ENCODE measurements at places on chromosomes 1 and 21.
A peak's percentile ranks its signal among the peaks of the same experiment; 100 is the strongest.

- no peak for DNase-seq
Measured at GRCh38 chr1:21620011-21620410, 49.1 kb downstream of the RAP1GAP start.

GRCh38 chr1:65146908-65147423 lies 1.0 kb upstream of the AK4 start:
- no peak for DNase-seq

DNA sequence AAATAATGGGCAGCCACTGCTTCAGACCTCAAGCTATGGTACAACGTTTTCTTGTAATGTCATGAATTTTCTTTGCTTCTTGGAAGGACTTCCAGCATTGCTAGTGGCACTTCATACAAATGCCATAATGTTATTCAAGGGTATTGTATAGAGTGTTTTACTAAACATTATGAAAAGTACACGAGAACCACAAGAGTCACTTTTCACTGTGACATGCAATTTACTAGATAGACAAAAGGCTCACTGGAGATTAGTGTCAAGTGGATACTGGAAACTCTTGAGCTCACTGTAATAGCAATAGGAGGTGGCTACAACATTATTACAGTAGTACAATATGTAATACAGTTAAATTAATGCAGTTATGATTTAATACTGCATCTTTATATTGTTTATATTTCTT lies 5.3 kb upstream of the OLFM3 start:
- no peak for DNase-seq

- DNase-seq, result no peak
Measured at GRCh38 chr21:34065027-34065426, 8.4 kb upstream of the MRPS6 start.

DNA sequence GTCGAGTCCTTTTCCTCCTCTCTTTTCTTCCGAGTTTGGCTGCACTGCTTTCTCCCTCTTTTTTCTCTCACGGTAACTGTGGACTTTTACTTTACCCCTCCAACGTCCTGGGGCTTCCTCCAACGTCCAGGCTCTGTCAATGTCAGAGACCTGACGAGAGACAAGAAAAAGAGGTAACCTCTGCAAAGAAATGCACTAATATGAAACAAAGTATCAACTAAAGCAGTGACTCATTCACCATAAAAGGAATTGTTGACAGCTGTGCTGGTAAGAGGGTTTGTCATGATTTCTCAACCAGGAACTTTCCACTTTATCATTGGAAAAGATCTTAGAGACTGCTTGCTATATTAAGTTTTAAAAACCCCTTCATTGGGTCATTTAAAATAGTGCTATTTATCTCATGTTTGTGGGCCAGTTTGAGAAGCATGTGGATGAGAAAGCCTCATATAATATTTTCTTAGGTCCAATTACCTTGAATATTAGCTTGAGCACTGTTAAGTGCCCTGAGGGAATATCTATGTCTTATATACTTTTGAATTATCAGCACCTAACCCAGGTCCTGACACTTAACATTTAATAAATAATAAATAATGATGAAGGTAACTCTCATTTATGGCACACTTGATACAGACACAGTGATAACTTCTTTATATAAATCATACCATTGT lies at the start of gene GBP2:
TSS of gene GBP2 (minus strand) at position 202 of the 668 bp plus-strand sequence. CDS start 4,148 bp downstream, outside the sequence.
- DNase-seq, result peak; percentile 32

GRCh38 chr21:14366998-14367397 lies 15.9 kb downstream of the HSPA13 start:
- no peak for DNase-seq

- no peak for DNase-seq
Measured at GRCh38 chr1:225517697-225518096, 89.9 kb upstream of the LBR start.

DNA sequence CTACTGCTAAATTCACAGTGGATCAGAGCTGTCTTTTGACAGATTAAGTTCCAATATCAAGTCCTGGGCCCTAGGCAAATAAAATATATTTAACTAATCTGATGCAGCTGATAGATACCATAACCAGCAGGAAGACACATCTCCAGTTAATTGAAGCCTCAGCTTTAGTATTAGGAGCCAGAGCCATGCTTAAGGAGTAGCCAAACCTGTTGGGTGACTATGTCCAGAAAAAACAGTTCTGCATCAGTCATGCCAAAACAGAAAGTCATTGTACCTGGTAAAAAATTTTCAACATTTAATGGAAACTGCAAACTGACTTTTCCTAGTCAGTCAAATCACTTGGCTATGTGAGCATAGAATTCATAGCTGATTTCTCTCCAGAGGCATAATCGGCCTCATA lies 200.5 kb upstream of the RUNX1 start:
- DNase-seq, result no peak

GRCh38 chr1:232204269-232204668 lies 425.7 kb downstream of the SIPA1L2 start:
- no peak for DNase-seq

DNA sequence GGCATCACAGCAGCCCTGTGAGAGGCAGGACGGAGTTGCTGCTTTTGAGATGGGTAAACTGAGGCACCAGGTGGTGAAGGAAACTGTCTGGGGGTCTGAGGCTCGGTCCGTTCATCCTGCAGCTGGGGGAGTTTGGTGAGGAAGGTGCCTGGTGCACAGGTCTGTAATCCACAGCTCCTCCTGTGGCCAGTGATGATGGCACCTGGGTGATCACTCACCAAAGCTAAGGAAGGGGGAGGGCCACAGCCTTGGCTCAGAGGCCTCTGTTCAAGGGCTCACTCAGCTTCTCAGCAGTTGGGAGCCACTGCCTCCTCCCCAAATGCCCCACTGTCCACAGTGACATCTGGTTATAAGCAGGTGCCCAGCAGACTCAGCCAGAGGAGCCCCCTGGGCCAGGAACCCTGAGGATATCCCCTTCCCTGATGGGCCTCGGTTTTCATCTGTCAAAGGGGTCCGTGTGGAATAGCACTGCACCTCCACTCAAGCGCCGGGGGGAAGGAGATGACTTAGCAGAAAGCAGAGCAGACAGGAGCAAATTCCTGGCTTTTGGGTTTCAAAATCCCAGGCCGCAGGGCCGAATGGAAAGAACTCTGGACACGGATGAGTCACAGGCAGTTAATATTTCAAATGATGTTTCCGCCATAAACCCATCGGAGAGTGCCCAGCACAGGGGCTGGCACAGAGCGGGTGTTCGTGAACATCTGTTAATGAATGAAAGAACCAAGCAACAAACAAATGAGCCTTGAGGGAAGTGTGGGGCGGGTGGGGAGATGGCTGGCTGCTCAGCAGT lies 82.8 kb downstream of the DMRTB1 start:
- DNase-seq, result no peak

DNA sequence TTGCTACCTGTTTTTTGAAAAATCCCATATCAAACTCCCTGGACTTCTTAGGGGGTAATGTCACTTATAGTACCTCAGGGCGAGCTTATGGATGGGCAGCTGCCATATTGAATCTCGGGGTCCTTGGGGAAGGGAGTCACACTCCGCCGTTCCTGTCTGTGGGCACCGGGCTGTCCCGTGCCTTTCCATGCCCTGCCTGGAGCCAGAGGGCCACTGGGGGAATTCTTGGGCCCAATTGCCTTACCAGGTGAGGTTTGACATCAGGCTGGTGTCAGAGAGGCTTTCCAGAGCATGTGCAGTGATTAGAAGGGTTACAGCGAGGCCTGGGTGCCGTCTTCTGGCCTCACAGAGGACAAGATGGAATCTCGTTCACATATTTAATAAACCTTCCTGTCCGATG lies 28.8 kb downstream of the QSOX1 start:
- DNase-seq, result no peak

DNA sequence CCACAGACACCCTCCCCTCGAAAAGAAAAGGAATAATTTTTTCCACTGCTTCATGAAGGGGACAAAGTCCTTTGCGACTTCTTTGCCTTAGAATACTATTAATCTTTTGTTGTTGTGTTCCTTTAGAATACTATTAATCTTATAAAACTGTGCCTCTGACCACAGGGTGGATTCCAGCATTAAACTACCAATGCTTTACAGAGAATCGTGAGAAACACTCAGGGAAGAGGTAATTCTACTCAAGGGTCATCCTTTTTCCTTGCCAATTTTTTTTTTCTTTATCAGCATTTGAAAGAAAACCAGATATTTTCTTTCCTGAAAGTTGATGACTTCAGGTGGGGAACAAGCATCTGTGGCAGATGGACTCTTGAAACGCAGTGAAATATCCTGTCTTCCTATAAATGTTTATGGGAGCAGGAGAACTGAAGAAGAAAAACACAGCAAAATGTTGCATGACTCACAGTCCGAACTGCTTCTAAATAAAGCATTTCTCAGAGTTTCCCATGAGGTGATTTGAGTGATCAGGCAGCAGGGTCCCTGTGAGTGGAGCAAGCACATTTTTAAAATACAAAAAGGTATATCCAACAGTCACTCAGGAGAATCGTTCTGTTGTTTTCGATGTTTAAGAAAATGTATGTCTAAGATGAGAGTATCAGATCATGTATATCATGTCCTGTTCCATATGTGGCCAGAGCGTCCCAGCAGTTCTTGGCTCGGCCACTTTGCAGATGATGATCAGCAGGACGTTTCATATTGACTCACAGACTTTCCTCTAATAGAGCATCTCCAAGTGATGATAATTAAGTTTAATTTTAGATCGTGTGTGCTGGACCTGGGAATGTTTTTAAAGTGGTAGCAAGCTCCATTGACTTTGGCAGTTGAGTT lies 154.2 kb upstream of the RUNX1 start:
- DNase-seq, result no peak

Data from central memory CD4-positive, alpha-beta T cell (primary cell).